ENCODE measurements at places on chromosomes 11 and 22.
A peak's percentile ranks its signal among the peaks of the same experiment; 100 is the strongest.

GRCh38 chr11:123671534-123671933 is 17.1 kb upstream of the SCN3B start:
- no peak for DNase-seq

GRCh38 chr11:128326791-128327190 is 260.6 kb downstream of the ETS1 start:
- DNase-seq: no peak

- no peak for DNase-seq
These were observed 15.5 kb upstream of the TAB1 start for GRCh38 chr22:39383841-39384625.

GRCh38 chr11:69337211-69337721 is 43.3 kb downstream of the MYEOV start:
- DNase-seq: peak; percentile 82

DNA sequence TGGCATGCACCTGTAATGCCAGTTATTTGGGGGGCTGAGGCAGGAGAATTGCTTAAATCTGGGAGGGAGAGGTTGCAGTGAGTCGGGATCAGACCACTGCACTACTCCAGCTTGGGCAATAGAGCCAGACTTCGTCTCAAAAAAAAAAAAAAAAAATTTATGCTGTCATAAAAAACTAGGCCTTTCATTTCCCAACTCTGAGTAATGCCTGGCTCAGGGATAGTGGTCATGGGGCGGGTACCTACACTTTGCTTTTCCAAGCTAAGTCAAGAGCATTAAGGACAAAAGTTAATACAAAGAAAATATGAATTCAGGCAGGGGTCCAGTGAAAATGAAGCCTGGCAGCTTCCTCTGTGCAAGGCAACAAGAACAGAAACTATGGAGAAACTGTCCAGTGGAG is 16.3 kb downstream of the CPSF7 start:
- no peak for DNase-seq

Data from suppressor macrophage (primary cell).